ENCODE measurements at places on chromosomes 7 and 10. TPM values are rescaled to one million over a fixed set of nuclear protein-coding genes. Genes with fewer than 3 reads are reported as not detected.

PRDX3 gene
- 218 TPM for total RNA-seq

NPTX2 gene
- 0.40 TPM for total RNA-seq

LEP gene
- not detected for total RNA-seq

ITPRID1 gene
- total RNA-seq = not detected

PRKCQ gene
- total RNA-seq = 0.72 TPM

LAMB1 gene
- 673 TPM for total RNA-seq

CPA2 gene
- total RNA-seq = not detected

TDRD1 gene
- not detected for total RNA-seq

SSC4D gene
- total RNA-seq = 0.13 TPM

HOXA2 gene
- total RNA-seq = 2.2 TPM

GTF2IRD1 gene
- 5.6 TPM for total RNA-seq

NKX2-3 gene
- 2.4 TPM for total RNA-seq

DHX32 gene
- total RNA-seq = 47.9 TPM

LGI1 gene
- total RNA-seq = not detected

NYAP1 gene
- 2.7 TPM for total RNA-seq

MBL2 gene
- total RNA-seq = not detected

TRIM73 gene
- total RNA-seq = 0.66 TPM

GIMAP1 gene
- total RNA-seq = 10.4 TPM

XRCC2 gene
- 17.3 TPM for total RNA-seq

HOXA5 gene
- total RNA-seq = 12.7 TPM

HERC4 gene
- 105 TPM for total RNA-seq

OR13A1 gene
- not detected for total RNA-seq

FAM25C gene
- total RNA-seq = not detected

GPR37 gene
- 4.1 TPM for total RNA-seq

TNS3 gene
- 58.2 TPM for total RNA-seq

EVX1 gene
- not detected for total RNA-seq

ICA1 gene
- total RNA-seq = 45.6 TPM

TMEM270 gene
- total RNA-seq = not detected

TEX36 gene
- total RNA-seq = not detected

NXPH1 gene
- total RNA-seq = not detected

ASZ1 gene
- not detected for total RNA-seq

INA gene
- total RNA-seq = 0.29 TPM

SFTPA2 gene
- total RNA-seq = not detected

SLC18A3 gene
- not detected for total RNA-seq

ACSM6 gene
- total RNA-seq = not detected

CAV1 gene
- total RNA-seq = 1,517 TPM

DYNC1I1 gene
- 4.0 TPM for total RNA-seq

SFRP5 gene
- total RNA-seq = not detected

CALHM3 gene
- not detected for total RNA-seq

ZNF777 gene
- total RNA-seq = 7.4 TPM

SRRM3 gene
- total RNA-seq = 0.80 TPM

LRRC4 gene
- total RNA-seq = 1.3 TPM

CHST3 gene
- total RNA-seq = 17.2 TPM

RET gene
- 0.07 TPM for total RNA-seq

TEX47 gene
- not detected for total RNA-seq

BTBD16 gene
- total RNA-seq = not detected

NAT16 gene
- total RNA-seq = not detected

COMTD1 gene
- 8.9 TPM for total RNA-seq

CPXM2 gene
- 13.5 TPM for total RNA-seq

Data from thoracic aorta endothelial cell (primary cell).